Nasal cavity respiratory epithelium epithelial cell of viscerocranial mucosa (primary cell): ENCODE measurements at places on chromosomes 5 and 9. TPM values are rescaled to one million over a fixed set of nuclear protein-coding genes. Genes with fewer than 3 reads are reported as not detected.

Gene CEMIP2
- total RNA-seq = 35.8 and 52.6 TPM in 2 replicates

Gene SPINK6
- 1.7 TPM in 1 of 2 replicates, not detected in the other for total RNA-seq

Gene INSL6
- not detected in 2 replicates for total RNA-seq

Gene ZNF474
- 0.28 TPM in 1 of 2 replicates, not detected in the other for total RNA-seq

Gene CA9
- total RNA-seq = 0.68 and 7.5 TPM in 2 replicates

Gene ZDHHC11B
- under 0.01 and 0.14 TPM in 2 replicates for total RNA-seq

Gene PNPLA7
- total RNA-seq = under 0.01 and 0.43 TPM in 2 replicates

Gene RLN1
- 0.21 and 0.34 TPM in 2 replicates for total RNA-seq

Gene TMEM215
- total RNA-seq = not detected in 2 replicates

Gene CNTFR
- total RNA-seq = not detected in 2 replicates

Gene LHX3
- total RNA-seq = not detected in 2 replicates

Gene SLC4A9
- 0.07 and 0.34 TPM in 2 replicates for total RNA-seq

Gene ITGA2
- total RNA-seq = 21.2 and 97.1 TPM in 2 replicates

Gene CERCAM
- total RNA-seq = 32.8 and 77.3 TPM in 2 replicates

Gene SPRY4
- 5.0 and 5.5 TPM in 2 replicates for total RNA-seq

Gene PRR7
- total RNA-seq = 3.1 and 4.8 TPM in 2 replicates

Gene PTCD2
- total RNA-seq = 9.2 and 10.8 TPM in 2 replicates

Gene MYMK
- total RNA-seq = not detected in 2 replicates

Gene NME5
- under 0.01 and 1.9 TPM in 2 replicates for total RNA-seq

Gene PCSK1
- under 0.01 TPM in 2 replicates for total RNA-seq

Gene NEUROG1
- not detected in 2 replicates for total RNA-seq

Gene PCA3
- not detected in 2 replicates for total RNA-seq

Gene ARL14EPL
- total RNA-seq = not detected in 2 replicates

Gene SPACA9
- total RNA-seq = 1.4 and 2.8 TPM in 2 replicates

Gene ASS1
- total RNA-seq = 276 and 460 TPM in 2 replicates

Gene FIBCD1
- under 0.01 and 0.14 TPM in 2 replicates for total RNA-seq

Gene MUSK
- not detected in 2 replicates for total RNA-seq

Gene AOPEP
- 91.2 and 107 TPM in 2 replicates for total RNA-seq

Gene ANKRD31
- total RNA-seq = 0.21 and 0.34 TPM in 2 replicates

Gene BNC2
- total RNA-seq = under 0.01 and 0.57 TPM in 2 replicates
